CD4-positive, alpha-beta T cell treated with Interleukin-21 for 1 hour (primary cell): ENCODE measurements at places on chromosomes 3 and 15.

- DNase-seq = no peak
These were observed 5.8 kb upstream of the USP50 start for GRCh38 chr15:50552238-50552637.

- DNase-seq = no peak
These were observed 476.9 kb downstream of the MECOM start for GRCh38 chr3:169186596-169186995.

DNA sequence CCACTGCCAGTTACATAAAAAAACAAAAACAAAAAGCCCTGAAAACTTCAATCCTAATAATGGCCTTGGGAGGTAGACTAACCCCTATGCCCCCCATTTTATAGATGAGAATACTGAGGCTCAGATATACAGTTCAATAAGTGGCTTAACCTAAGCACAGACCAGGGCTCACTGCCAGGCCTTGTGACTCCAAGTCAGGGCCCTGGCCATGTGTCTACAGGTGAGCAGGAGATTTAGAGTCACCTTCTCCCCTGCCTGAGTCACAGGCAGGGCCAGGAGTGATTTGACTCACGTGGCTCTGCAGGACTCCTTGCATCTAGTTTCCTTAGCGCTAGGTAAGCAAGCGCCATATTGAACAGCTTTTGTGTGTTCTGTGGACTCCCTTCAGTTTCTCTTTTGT, 98.6 kb upstream of the ETV5 start:
- no peak for DNase-seq

DNA sequence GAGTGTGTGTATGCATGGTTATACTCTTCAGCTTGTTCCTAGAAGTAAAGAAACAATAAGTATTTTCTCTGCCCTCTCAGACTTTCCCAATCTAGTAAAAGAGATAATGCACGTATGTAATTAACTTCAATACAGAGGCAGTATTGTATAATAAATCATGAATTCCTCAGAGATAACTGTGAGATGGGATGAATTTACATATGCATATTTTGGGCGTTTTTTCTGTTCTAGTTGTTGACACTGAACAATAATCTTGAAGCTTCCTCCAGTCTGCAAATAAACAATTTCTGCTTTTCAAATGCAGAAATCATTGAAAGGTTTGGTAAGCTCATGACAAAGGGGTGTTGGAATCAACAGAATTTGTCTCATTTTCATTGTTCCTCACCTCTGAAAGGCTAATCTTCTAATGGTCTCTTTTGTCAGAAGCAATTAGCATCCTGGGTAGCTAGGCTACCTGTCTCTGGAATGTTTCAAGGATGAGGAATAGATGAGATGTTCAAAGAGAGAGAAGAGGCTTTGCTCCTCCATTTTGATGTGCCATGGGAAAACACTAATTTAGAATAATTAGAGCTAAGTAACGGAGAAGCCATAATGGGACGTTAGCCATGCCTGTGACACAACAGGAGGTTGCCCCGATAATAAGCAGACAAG, 43.3 kb upstream of the SIAH2 start:
- DNase-seq = no peak

DNA sequence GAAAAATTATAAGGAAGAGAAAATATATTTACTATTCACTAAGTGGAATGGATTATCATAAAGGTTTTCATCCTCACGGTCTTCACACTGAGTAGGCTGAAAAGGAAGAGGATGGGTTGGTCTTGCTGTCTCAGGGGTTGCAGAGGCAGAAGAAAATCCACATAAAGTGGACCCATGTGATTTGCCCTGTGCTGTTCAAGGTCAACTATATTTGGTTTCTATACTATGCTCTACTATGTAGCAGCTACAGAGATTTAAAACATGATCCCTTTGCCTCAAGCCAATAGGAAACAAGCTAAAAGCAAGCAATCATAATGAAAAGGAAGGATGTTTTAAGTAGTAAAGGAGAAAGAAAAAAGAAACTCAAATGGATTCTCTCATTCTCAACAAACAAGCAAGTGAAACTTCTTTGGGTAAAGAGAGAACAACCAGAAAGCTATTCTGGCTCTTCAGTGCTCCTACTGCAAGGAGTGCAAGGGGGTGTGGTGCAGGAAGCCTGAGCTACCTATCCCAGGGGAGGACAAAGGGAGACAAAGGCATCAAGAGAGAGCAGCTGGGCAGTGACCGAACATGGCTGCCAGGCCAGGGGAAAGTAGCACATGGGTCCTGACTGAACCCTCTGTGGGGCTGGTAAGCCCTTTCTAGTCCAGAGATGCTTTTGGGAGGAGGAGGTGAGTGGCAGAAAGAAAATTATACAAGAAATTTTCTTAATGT, 35.9 kb downstream of the SFMBT1 start:
- DNase-seq = no peak

GRCh38 chr3:120450600-120451271, at the start of gene FSTL1:
TSS of gene FSTL1 (minus strand) at chr3:120450992. CDS start at chr3:120450746, 246 bp downstream.
- DNase-seq = no peak

- no peak for DNase-seq
These were observed 76.0 kb downstream of the PTPRG start for GRCh38 chr3:61637088-61638051.

- DNase-seq = no peak
These were observed 130.2 kb upstream of the SGO1 start for GRCh38 chr3:20316238-20316637.

DNA sequence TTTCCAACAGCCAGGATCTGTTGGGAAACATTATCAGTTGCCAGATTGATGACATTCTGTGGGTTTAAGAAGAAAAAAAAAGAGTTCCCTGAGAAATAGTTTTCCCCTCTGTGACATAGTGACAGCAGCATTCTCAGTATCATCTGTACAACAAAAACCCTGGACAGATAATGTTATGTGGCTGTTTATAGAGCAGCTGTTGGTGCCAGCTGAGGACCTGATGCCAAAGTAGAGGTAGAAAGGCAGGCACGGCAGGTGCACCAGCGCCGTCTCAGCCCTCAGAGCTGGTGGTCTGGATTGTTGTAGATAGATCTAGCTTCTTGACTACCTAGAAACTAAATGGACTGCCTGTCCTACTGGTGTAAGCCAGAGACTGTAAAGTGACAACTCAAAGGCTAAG, 56.2 kb upstream of the FILIP1L start:
- DNase-seq = no peak

GRCh38 chr3:74630602-74631001, 16.1 kb upstream of the CNTN3 start:
- DNase-seq = no peak

DNA sequence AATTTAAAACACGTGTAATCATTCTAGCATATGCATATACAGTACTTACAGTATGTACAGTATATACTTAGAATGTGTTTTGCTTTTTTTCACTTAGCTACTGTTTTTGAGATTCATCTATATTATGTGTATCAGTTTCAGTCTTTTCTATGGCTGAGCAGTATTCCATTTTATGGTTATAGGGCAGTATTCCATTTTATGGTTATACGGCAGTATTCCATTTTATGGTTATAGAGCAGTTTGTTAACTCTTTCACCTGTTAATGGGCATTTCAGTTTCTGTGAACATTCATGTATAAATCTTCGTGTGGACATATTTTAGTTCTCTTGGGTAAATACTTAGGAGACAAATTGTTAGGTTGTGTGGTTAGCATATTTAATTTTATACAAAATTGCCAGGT, 40.9 kb downstream of the PDCD6IP start:
- DNase-seq = no peak

- peak; percentile 67 for DNase-seq
These were observed 60.5 kb downstream of the SPTSSB start for GRCh38 chr3:161310649-161311423.

DNA sequence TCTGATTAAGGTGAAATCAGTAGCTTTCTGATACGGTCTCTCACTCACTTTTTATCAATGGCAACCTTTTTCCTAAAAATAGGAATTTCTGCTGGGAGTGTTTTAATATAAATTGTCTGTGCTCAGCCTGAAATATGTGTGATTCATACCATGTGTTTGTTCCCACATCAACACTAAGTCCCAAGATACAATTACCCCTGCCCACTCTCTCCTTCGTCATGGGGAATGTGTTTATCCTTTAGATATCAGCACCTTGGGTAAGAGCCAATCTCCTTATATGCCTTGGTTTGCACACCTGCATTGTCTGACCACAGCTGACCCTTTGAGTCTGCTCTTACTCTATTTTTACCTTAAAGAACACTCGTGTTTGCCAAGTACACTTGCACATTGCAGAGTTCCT, 356.4 kb downstream of the LPP start:
- no peak for DNase-seq

DNA sequence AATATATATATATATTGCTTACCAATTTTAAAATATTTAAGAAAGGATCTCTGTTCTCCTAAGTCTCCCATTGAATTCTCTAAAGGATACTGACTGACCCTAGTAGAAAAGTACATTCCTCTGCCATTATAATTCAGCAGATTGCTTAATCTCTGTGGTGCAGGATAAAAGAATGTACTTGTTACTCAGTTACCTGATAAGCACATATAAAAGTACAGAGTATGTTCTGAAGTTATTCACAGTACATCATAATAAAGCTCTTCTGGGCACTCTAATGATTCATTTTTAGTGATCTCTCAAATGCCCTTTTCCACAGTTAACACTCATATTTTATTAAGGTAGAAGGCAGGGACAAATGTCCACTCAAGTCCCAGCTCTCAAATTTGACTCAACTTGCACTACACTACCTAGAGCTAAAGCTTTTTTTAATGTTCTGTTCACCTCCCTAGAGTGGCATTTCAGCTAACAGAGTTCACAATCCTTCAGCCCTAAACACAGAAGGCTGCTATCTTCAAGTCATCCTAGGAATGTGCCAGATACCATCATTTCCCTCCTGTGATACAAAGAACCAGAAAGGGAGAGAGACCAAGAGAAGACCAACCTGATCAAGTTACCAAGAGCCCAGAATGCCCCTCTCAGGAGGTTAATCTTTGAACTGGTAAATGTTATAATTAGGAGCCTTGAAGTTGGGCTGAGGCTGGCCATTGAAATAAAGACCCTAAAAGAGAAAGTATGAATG, 53.3 kb downstream of the MEIS2 start:
- DNase-seq = no peak

DNA sequence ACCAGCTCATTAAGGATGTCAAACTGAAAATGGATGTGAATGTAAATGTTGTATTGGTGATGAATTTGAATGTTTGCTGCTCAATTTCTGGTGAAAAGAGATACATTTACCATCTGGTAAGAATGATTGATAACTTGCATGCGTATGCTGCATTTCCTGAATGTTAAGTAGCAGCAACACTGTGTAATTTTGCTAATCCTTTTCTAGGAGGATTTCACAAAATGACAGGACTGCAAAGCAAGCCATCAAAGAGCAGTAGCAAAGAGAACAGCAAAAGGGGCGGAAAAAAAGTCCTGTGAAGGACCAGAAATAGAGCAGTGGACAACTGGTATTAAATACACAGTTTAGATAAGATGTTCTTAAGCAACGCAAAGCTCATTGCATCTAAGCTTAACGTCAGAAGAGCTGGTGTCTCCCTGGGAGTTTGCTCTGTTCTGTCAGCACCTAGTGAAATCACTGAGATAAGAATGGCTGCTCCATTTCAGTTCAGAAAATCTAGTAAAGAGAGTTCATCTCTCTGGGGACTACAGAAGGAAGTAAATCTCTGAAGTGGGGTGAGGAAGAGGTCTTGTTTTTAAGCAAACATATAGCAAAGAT, 23.5 kb upstream of the PAQR5 start:
- no peak for DNase-seq

- DNase-seq = no peak
These were observed 40.5 kb upstream of the ROPN1 start for GRCh38 chr3:124032311-124032880.

GRCh38 chr3:138608322-138609135, at the start of gene FAIM:
TSS of gene FAIM (plus strand) at chr3:138608771. CDS start at chr3:138619727, 10,956 bp downstream.
- DNase-seq = peak; percentile 74

DNA sequence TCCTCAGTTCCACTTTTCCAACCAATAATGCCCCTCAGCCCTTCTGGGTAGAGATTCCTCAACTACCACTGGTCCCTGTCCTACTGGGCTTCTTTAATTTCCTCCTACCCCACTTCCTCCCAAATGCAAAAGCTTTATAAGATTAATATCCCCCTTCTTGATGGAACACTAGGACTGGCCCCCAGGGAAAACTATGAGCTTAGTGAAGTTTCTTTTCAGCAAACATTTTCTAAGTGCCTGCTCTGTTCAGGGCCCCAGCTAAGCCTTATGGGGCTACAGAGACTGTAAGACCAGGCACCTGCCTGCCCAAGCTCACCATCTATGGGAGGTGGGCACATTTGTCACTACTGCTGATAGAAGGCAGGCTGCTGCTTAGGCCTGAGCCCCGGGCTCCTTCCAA, 79.4 kb downstream of the RPLP1 start:
- DNase-seq = no peak

GRCh38 chr3:184237211-184237610, 7.8 kb downstream of the VWA5B2 start:
- no peak for DNase-seq

- no peak for DNase-seq
These were observed 1215.2 kb downstream of the SI start for GRCh38 chr3:163863146-163863545.

- DNase-seq = no peak
These were observed 35.5 kb downstream of the CERS3 start for GRCh38 chr15:100493213-100493612.

- no peak for DNase-seq
These were observed 23.5 kb downstream of the IL12A start for GRCh38 chr3:160012108-160012507.

- no peak for DNase-seq
These were observed 25.5 kb downstream of the RFT1 start for GRCh38 chr3:53104762-53105161.

- DNase-seq = no peak
These were observed 3.4 kb downstream of the PLXNB1 start for GRCh38 chr3:48426401-48426909.

DNA sequence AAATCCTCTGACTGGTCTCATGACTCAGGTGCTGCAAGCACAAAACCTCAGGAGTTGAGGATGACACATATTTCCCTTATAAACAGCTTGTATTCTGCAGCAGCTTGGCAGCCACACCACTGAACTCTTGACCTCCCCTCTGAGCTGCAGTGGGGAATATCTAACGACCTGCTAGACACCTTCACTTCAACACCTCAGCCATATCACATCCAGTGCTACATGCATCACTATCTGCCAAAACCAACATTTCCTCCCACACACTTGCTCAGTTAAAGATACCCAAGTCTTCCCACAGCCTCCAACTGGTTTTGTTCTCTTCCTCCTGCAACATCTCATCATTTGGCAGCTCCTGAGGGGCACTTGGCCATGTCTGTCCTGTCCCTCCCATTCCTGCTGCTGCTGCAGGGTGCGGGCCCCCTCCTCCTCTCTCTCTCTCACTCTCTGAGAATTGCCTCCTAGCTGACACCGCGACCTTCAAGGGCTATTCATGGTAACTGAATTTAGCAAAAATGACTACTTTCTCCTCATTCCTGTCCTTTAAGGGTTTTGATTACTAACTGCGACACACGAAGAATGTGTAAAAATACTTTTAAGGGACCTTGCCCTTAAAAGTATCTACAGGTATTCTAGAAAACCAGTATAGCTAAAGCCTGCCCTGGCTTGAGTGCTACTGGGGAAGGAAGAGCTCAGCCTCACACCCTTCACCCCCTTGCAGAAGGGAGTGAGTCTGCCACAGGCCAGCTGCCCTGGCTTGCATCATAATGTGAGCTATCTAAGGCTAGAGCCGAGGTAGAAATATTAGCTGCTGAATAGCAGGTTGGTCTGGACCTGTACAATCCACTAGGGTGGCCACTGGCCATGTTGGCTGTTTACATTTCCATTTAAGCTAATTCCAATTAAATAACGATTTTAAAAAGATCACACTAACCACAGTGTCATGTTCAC, 5.0 kb upstream of the CCR9 start:
- DNase-seq = peak; percentile 49
